ENCODE measurements at places on chromosomes 1 and 21. TPM values are rescaled to one million over a fixed set of nuclear protein-coding genes. Genes with fewer than 3 reads are reported as not detected.
A peak's percentile ranks its signal among the peaks of the same experiment; 100 is the strongest.

- no peak for DNase-seq
Measured at GRCh38 chr1:15349133-15349532, 60.6 kb upstream of the EFHD2 start.

GRCh38 chr1:15870421-15870820, 22.9 kb downstream of the SPEN start:
- DNase-seq, result no peak

GRCh38 chr1:86825319-86825718, 88.6 kb downstream of the SELENOF start:
- no peak for DNase-seq

- peak; percentile 60 for DNase-seq
Measured at GRCh38 chr1:216314379-216315095, 108.7 kb downstream of the USH2A start.

- DNase-seq, result no peak
Measured at GRCh38 chr1:86119214-86119764, 37.3 kb downstream of the COL24A1 start.

GRCh38 chr1:73026114-73026513, 743.8 kb upstream of the NEGR1 start:
- DNase-seq, result no peak

Gene TINAGL1
- 1.1 TPM for total RNA-seq

DNA sequence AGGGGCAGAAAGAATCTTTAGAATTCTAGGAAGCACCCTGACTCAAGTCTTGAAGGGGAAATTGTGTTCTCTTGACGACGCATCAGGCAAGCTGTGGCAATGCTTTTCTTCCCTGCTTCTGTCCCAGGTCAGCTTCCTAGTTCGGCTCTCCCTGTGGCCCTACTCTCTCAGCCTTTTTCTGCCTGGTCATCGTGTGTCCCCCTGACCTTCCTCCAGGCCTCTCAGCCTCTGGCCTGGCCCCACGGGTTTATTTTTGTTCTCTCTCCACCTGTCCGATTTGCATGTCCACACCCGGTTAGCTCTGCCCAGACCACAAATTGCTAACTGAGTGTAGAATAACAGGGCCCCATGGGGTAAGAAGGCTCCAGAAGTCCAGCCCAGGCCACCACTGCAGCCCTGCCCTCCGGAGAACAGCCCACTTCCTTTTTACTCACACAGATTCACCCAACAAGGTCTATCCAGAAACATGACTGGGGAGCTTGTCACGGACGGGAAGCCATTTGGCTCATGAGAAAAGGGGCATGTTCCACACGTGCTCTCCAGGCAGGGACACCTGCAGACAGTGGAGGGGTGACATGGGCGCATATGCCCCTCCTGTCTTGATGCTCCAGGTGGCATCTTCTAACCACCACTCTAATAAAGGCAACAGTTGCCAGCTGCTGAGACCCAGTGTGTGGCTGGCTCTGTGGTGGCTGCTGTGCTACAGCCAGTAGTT, 9.8 kb downstream of the KCNN3 start:
- DNase-seq, result no peak

DNA sequence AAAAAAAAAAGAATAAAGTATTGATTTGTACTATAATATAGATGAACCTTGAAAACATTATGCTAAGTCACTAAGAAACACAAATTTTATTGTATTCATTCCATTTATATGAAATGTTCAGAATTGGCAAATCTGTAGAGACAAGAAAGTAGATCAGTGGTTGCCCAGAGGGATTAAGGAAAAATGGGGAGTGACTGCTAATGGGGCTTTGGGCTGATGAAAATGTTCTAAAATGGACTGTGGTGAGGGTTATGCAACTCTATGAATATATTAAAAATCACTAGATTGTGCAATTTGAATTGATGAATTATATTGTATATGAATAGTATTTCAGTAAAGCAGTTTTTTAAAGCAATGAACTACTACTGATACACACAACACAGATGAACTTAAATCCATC, 10.0 kb downstream of the GDAP2 start:
- no peak for DNase-seq

DNA sequence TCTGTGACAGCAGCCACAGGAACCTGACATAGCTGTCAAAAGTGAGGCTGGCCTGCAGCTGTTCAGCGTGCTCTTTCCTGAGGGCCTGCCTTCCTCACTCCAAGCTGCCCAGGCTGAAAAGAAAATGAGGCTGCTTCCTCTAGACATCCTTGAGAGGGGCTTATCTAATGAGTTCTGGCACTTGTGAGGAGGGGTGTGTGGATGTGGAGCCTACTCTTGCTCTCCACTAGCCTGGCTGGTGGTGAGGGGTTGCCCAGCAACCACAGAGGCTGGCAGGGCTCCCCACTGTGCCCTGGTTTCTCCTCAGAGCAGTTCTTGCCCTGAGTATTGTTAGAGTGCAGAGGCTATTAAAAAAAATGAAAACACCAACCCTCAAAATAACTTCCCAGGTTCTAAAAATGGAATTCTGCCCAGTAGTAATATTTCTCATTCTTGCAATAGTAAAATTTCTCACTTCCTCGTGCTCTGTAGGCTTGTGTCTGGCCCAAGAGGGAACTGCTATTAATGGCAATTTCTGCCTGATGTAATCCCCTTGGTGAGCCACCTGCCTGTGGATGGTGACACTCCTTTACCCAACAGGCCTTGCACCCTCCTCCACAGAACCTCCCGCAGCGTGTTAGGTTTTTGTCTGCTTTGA, 52.6 kb upstream of the EPS8L3 start:
- DNase-seq, result peak; percentile 41

Gene SYPL2
- total RNA-seq, result not detected

GRCh38 chr1:20710469-20711284, 7.1 kb downstream of the KIF17 start:
- DNase-seq, result no peak

DNA sequence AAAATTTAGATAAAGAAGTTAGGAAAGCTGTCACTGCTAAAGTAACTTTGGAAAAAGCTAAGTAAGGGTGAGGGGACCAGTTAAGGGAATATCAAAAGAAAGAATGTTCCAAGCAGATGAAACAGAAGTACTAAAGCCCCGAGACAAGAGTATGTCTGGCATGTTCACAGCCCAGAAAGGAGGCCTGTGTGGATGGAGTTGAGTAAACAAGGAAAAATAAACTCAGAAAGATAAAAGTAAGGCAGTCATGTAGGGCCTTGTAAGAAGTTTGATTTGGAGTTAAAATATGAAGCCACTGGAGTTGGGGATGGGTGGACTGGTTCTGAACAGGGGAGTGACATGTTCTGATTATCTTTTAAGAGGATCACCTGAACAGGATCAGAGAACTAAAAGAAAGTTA, 177.9 kb downstream of the CDC42BPA start:
- DNase-seq, result no peak

Gene LCE1C
- not detected for total RNA-seq

Gene ARMH1
- total RNA-seq, result not detected

GRCh38 chr1:245045087-245045881, 109.5 kb upstream of the KIF26B start:
- peak; percentile 78 for DNase-seq

DNA sequence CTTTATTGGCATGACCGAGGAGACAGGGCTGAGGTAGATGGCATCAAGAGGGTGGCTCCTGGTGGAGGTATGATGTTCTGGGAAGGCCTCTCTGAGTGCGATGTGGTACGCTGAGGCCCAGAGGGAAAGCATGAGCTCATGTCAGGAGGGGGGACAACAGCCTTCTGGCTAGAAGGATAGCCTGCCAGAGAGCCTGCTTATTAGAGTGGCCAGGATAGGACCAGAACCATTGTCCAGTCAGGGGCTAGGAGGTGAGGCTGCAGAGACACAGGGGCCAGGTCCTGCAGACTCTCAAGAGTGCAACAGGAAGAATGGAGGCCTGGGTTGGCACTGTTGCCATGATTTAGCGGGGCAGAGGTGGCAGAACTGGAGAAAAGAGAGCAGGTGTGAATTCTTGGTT, 7.3 kb downstream of the ADARB1 start:
- DNase-seq, result no peak

GRCh38 chr1:201450721-201451291, 18.2 kb downstream of the PHLDA3 start:
- peak; percentile 96 for DNase-seq

Gene KCNN3
- not detected for total RNA-seq

DNA sequence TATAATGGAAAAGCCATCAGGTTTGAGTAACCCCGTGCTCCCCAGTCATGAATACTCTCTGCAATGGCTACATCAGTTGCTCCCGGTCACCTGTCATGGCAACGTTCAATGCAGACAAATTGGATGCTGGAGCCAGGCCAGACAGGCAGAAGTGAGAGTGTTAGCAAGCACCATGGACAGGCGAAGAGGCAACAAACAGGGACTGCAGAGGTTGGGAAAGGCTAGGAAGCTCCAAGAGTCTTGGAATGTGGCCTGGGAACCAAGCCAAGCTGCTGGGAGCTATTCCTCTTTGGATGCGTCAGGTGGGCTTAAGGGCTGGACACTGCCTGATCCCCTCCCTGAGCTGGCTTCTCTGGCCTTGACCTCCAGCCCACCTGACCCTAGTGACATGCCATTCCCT, 102.9 kb downstream of the ACTL8 start:
- no peak for DNase-seq

Gene APCS
- total RNA-seq, result not detected

- DNase-seq, result no peak
Measured at GRCh38 chr1:239268007-239268406, 118.4 kb upstream of the CHRM3 start.

DNA sequence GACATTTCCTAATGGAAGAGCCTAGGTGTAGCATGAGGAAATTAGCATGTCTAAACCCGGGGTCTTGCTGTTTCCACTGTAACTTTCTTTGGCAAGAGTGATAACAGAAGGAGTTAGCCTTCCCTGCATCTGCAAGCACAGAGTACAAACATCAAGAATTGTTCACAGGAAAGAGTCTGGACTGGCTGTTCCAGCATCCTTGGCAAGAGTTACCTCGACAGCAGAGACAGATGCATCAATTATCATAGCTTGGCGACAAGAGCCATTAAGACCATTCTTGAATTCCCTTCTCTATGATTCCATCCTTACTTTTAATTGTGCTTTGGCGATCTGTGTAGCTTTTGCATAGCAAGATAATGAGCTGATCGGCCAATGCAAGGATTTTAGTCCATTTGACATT, 82.8 kb upstream of the RALGPS2 start:
- no peak for DNase-seq

DNA sequence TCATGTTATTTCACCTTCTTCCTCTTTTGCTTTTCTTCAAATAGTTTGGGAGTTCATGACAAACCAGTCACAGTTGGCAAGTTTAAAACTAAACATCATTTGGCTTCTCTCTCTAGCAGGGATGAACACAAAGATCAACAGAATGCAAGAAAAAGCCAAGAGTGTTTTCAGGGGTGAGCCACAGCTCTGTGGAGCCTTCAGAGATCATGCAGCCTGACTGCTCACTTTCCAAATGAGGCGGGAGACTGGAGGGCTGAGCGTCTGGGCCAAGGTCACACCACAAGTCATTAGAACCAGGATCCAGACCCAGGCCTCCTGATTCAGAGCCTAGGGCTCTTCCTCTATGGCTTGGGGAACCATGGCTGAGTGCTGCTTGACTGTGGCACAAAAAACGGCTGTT, 2.7 kb downstream of the DPT start:
- DNase-seq, result no peak

GRCh38 chr1:47805921-47806361, 191.2 kb downstream of the TRABD2B start:
- peak; percentile 80 for DNase-seq

DNA sequence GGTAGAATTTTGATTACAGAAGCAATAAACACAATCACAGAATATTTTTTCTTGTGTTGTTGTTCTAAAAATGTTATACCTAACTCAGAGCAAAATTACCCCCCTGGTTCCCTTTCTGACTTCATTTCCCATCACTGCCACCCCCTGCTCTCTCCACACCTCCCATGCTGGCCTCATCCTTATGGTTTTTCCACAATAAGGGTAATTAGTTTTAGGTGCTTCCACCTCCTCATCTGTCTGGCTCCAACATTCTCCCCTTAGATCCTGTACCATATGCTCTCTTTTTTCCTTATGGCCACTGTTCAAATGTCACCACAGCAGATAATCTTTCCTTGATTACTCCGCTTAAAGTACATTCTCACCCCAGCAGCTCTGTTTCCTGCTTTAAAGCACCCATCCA, 2208.6 kb downstream of the MRPL39 start:
- no peak for DNase-seq

- DNase-seq, result peak; percentile 32
Measured at GRCh38 chr1:16921391-16922185, at the start of gene CROCC. TSS of gene CROCC (plus strand) at chr1:16921931. CDS start at chr1:16922019, 88 bp downstream.

DNA sequence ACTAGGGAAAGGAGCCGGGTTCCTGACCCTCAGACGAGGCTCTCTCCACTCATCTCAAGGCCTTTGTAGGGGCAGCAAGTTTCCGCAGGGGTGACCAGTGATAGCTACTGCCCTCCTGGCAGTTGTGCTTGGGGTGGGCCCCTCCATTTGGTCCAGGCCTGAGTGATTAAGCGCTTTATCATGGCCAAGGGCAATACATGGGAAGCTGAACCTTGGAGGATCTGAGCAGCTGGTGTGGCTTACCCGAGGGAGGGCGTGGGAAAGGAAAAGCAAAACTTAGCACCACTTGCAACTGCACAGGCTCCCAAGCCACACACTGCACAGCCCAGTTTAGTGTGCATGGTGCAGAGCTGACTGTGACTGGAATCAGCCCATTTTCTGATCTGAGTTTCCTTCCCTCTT, 47.8 kb downstream of the GADD45A start:
- DNase-seq, result no peak

Gene SPRR2B
- not detected for total RNA-seq

Gene PTPN14
- 45.2 TPM for total RNA-seq

GRCh38 chr1:182588500-182589396, at the start of gene RNASEL:
TSS of gene RNASEL (minus strand) at chr1:182589256. CDS start at chr1:182586806, 2,450 bp downstream.
- peak; percentile 75 for DNase-seq

Gene ARHGEF16
- total RNA-seq, result not detected

DNA sequence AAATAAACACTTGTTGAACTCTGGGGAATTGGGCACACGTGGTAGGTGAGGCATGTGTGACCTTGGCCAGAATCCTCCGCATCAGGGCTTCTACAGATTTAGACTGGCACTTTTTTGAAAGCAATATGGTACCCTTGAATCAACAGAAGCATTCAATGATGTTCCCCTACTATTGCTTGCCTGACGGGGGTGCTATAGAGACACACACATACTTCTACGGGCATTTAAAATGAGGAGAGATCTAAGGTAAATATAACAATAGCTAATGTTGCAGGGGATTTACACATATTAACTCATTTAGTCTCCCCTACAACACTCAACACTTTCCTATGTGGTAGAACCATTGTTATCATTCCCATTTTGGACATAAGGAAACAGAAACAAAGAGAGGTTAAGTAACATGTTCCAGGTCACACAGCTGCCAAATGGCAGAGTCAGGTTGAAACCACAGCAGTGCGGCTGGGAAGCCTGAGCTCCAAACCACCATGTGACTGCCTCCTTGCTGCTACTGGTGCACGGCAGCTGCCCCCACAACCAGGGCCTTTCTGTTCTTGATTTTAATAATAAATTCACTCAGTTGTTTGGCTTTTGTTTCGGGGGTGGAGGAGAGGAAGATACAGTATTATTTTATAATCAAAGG, 147.4 kb downstream of the ZNF281 start:
- DNase-seq, result no peak

All from MG63 (cell line).